AG09319 (cell line): ENCODE measurements at places on chromosomes 1 and 21.
A peak's percentile ranks its signal among the peaks of the same experiment; 100 is the strongest.

- DNase-seq = no peak
These were observed 180.2 kb upstream of the RUNX1 start for GRCh38 chr21:35229290-35229689.

GRCh38 chr1:65658122-65658521, 134.6 kb upstream of the PDE4B start:
- no peak for DNase-seq

DNA sequence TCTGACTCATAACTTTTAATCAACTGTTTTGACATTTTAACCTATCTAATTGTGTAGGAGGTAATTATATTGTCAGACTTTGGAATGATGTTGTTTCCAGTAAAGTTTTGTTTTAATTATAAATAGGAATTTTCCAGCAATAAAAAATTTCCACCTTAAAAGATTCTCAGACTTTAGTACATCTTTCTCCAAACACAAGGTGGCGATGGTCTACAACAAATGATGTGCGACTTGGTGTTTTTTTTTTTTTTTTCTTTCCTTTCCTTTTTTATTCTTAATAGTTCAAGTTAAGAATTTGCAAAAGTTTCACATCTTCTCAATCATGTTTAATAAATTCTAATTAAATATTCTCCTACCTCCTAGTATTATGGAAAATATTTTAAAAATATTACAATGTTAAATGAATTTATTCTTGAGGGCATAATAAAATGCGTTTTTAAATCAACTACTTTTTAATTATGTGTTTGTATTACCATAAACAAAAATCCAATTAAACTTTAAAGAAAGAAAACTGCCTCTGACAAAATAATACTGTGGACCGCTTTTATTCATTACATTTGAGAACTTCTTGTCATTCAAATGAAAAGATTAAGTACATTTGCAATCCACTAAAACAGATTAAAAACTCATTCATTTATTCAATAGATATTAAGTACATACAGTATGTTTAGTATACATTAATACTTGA, 4.4 kb upstream of the ADAMTS1 start:
- DNase-seq = no peak

GRCh38 chr1:163388970-163389369, 67.2 kb downstream of the NUF2 start:
- no peak for DNase-seq

GRCh38 chr1:77631751-77632150, 50.7 kb downstream of the ZZZ3 start:
- no peak for DNase-seq

DNA sequence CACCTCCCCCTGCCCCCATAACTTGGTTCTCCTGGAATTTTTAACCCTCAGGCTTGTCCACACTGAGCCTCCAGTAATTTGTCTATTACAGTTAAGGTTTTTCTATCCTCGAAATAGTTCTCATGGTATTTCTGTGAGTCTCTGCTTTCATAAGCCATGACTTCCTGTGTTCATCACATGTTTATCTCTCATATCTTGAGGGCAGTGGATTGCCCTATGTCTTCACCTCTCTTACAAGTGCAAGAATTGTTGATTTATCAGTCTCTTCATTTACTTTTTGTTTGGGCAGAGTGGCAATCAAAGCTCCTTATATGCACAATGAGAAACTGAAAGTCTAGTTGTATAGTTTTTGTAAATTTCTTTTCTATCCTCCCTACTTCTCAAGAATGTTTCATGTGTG, 328.4 kb downstream of the PLA2G4A start:
- no peak for DNase-seq

- DNase-seq = no peak
These were observed 39.8 kb upstream of the PRRX1 start for GRCh38 chr1:170624146-170624545.

DNA sequence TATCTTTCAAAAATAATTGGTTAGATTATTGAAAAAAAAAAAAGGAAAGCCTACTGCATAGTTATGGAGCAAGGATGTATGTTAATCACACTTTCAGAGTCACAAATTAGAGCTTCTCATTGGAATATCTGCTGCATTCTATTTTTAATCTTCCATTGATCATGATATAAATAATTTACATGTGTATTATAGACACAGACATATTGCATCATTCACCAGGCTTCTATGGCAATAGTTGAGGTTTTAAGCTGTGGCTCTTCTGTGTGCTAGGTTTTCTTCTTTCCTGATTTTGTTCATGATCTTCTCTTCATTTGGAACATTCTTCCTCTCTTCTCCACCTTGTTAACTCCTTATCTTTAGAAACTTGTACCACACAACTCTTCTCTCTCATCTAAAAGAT, 123.2 kb upstream of the HMCN1 start:
- DNase-seq = no peak

GRCh38 chr1:88311265-88311664, 372.8 kb upstream of the PKN2 start:
- no peak for DNase-seq

- peak; percentile 5 for DNase-seq
These were observed 605.8 kb upstream of the ADAMTS5 start for GRCh38 chr21:27572696-27573095.

DNA sequence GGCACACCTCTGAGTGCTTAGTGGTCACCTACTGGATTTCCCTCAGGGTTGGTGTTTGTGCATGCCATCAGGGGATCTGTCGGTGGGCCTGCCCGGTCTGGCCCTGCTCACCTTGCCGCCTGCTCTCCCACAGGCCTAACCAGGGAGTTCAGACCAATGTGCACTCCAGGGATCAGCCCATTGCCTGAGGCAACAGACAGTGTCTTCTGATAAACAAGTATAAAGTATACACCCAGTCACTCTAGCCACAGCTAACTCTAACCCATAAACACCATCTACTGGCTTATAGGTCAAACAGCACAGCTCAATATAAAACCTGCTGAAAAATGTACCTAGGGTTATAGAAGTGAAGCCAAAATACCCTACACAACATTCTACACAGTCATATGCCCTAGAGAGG, 1300.0 kb downstream of the PLA2G4A start:
- no peak for DNase-seq

DNA sequence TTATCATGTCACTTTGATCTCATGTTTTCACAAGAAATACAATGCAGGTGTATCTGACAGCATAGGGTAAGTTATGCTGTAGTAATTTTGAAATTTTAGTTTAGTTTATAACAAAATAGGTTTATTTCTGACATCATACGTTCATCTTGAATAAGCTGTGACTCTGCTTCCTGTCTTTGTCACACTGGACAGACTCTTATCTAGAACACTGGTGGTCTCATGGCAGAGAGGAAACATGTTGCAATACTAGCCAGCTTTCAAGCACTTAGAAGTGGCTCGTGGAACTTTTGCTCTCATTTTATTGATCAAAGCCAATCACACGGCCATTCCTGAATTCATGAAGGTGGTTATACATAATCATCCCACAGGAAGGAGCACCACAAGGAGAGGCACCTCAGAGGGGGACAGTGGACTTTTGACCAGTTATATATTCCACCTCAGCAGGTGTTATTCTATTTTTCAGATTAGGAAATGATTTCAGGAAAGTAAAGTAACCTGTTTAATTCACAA, 46.5 kb downstream of the CYP2J2 start:
- DNase-seq = no peak

GRCh38 chr1:194225821-194226220, 1039.4 kb upstream of the B3GALT2 start:
- no peak for DNase-seq

DNA sequence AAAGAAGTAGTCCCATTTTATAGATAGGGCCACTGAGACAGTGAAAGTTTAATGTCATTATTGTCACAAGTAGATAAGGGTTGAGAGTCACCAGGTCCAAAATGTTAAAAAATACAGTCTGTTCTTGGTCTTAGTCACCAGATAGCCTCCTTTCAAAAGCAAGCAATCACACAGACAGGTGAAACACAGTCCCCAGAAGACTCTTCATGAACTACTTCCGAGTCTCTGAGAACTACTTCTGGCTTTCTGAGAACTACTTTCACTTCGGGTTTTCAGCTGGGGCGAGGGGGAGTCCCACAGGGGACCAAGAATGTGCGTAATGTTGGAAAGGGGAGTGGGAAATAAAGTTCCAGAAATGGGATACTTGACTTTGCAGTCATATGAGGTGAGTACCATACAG, 143.2 kb downstream of the HHIPL2 start:
- DNase-seq = no peak

GRCh38 chr1:206854401-206855129, 10.9 kb upstream of the IL20 start:
- no peak for DNase-seq

DNA sequence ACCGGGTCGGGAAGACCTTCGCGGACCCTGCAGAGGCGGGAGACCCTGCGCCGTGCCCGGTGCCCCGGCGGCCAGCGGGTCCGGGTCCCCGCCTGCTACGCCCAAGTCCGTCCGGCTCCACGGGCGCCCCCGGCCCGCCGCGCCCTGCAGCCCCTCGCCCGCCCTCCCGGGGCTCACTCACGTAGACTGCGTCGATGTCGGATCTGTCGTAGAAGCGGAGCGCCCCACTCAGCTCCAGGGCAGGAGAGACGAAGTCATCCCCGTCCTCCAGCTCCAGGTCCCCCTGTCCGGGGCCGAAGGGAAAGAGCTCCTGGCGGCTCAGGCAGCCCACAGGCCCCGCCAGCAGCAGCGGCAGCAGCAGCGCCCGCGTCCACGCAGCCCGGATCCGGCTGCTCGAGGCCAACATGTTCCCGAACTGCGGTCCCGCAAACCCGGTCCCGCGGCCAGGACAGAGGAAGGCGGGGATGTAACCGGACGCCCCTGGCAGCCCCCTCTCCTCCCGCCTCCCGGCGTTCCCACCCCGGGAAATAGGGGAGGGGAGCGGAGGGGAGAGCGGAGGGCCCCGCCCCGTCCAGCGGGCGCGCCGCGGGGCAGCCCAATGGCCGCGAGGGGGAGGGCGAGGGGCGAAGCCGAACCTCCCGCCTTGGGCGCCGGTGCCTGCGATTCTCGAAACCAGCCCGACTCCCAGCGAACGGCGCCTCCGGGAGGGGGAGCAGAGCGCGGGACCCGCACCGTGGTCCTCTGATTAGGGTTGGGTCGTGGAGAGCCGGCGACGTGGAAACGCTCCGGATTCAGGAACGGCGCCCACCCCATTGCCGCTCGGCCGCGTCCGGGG, at the start of gene NID1:
TSS of gene NID1 (minus strand) at position 417 of the 835 bp plus-strand sequence. CDS start at position 406, 11 bp downstream.
- peak; percentile 56 for DNase-seq

- no peak for DNase-seq
These were observed 5.1 kb downstream of the DNAJB4 start for GRCh38 chr1:78009836-78010235.

GRCh38 chr21:46295996-46296752, 10.0 kb downstream of the YBEY start:
- peak; percentile 57 for DNase-seq

DNA sequence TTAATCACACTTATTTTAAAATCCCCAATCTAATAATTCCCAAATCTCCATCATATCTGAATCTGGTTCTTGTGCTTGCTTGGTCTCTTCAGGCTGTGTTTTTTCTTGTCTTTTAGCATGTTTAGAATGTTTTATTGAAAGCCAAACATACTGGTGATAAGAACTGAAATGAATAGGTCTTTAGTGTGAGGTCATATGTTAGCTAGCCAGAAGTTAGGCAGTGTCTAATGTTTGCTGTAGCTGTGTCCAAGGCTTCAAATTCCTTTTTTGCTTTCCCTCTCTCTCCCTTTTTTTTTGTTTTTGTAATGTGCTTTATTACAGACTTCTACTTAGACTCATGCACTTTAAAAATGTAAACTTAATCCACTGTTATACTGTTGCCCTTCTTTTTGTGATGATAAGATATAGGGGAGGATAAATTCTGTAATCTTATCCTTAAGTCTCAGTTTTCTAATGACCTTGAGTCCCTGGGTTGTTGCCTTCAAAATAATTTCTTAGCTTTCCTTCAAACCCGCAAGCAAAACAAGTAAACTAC, 725.1 kb downstream of the BRINP3 start:
- DNase-seq = no peak

- no peak for DNase-seq
These were observed 594 bp downstream of the HDGF start for GRCh38 chr1:156750711-156751450.

- DNase-seq = no peak
These were observed 190.5 kb downstream of the PTPRC start for GRCh38 chr1:198829356-198829755.

GRCh38 chr1:115469703-115470476, 131.8 kb upstream of the NGF start:
- DNase-seq = no peak

DNA sequence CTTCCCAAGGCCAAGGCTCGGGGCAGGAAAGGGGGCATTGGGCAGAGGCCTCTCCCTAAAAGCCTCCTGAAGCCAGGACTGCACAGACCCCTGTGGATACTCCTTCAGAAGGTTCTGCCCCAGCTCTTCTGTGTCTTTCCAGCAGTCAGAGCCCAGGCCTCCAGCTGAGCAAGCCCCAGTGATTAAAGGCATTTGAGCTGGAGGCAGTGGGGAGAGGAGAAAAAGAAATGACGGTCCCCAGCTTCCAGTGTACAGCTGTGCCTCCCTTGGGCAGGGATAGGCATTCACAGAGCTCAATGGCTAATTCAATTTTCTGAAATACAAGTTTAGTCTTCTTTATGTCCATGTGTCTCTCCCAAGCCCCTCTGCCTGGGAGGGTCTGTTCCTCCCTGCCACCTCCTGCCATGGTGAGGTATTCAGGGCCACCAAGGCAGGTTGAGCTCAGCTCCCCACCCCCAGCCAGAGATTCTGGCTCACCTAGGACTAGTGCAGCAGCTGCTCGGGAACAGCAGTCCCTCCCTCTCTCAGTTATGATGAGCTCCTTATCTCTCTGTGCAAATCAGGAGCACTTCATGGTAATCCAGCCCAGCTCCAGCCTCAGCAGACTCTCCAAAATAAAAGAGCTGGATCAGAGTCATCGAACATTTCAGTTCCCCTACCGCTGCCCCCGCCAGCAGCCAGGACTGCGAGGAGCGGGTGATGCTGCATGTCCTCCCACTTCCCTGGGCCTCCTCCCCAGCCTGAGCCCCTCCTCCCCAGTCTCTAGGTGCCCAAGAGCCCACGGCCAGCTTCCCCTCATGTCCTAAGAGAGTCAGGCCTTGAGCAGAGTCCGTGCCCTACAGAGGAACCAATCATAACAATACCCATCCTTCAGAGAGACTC, 208.4 kb upstream of the ZC3H12A start:
- no peak for DNase-seq

DNA sequence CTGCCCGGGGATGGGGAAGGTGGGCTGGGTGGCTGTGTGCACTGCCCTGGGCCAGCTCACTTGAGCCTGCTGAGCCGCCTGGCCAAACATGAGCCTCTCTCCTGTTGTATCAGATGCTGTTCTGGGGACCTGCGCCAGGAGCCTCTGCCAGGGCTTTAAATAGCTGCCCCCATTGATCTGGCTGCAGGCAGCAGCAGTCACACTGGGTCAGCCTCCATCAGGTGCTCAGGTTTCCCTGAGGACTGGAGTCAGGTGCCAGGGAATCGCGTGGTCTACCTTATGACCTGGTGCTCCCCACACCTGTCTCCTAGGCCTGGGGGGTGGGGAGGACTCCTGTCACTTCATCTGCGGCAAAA, 700 bp upstream of the CCDC28B start:
- DNase-seq = no peak

- no peak for DNase-seq
These were observed 39.0 kb downstream of the TTLL7 start for GRCh38 chr1:83959824-83960498.

GRCh38 chr1:73623946-73624345, 574.0 kb downstream of the LRRIQ3 start:
- DNase-seq = no peak
